Neural crest cell (in vitro differentiated cells): ENCODE measurements at places on chromosomes 2 and 18.

GRCh38 chr2:166239548-166239947 is 111.7 kb upstream of the SCN1A start:
- H3K36me3 ChIP-seq, result no peaks in the 10 kb centered on the region
- H3K27ac ChIP-seq, result no peak overlapping the region
- H3K27me3 ChIP-seq, result no peaks in the 10 kb centered on the region

DNA sequence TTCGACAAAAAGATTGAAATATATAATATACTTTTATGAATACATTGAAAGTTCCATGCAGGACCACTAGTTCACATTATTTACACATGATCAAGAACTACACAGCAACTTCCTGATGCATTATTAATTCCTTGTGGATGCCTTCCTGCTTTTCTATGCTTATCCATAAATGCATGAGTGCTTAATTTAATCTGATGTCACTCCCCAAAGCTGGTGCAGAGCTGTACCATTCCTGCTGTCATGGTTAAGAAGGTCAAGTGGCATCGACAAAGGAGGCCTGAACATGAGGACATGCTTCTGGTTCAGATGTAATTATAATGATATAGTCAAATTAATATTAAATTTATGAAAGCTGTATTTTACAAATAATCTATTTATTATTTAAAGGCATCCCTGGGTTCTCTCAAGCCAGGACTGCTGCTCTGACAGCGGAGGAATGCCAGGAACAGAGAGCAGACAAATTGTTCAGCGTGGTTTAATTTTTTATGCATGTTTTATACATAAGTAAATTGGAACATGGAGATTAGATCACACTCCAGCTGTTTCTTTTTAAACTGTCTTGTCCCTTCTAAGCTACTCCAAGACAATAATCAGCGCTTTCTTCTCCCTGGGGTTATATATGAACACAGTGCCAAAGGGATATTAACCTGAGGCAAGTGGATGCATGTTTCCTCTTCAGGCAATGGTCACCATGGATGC is 307.3 kb upstream of the CNTNAP5 start:
- H3K36me3 ChIP-seq, result no peaks in the 10 kb centered on the region
- no peak for DNase-seq
- no peaks in the 10 kb centered on the region for H3K4me1 ChIP-seq
- no peak overlapping the region for H3K4me3 ChIP-seq
- no peak overlapping the region for H3K27ac ChIP-seq
- no peaks in the 10 kb centered on the region for H3K27me3 ChIP-seq

DNA sequence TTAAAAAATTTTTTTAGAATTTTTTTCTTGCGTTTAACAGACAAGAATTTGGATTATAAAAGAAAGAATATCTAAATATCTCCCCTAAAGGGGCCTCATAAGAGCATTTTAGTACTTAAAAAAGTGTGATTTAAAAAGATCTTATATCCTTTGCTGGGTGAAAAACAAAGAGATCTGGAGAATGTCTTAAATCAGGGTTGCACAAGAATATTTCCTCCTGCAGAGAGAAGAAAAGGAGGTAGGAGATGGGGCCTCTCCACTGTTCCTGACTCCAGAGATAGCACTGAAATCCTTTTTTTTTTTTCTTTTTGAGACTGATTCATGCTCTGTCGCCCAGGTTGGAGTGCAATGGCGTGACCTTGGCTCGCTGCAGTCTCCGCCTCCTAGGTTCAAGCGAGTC is 68.5 kb upstream of the OSR1 start:
- H3K27me3 ChIP-seq, result no peaks in the 10 kb centered on the region
- no peak overlapping the region for H3K27ac ChIP-seq
- H3K4me3 ChIP-seq, result no peak overlapping the region
- H3K4me1 ChIP-seq, result peaks cover 5% of the 10 kb centered on the region
- no peaks in the 10 kb centered on the region for H3K36me3 ChIP-seq

GRCh38 chr2:195732574-195732973 is 75.5 kb downstream of the SLC39A10 start:
- no peak for DNase-seq
- no peak overlapping the region for H3K4me3 ChIP-seq
- H3K4me1 ChIP-seq, result no peaks in the 10 kb centered on the region
- peaks cover 33% of the 10 kb centered on the region for H3K36me3 ChIP-seq
- H3K27ac ChIP-seq, result no peak overlapping the region
- no peaks in the 10 kb centered on the region for H3K27me3 ChIP-seq

DNA sequence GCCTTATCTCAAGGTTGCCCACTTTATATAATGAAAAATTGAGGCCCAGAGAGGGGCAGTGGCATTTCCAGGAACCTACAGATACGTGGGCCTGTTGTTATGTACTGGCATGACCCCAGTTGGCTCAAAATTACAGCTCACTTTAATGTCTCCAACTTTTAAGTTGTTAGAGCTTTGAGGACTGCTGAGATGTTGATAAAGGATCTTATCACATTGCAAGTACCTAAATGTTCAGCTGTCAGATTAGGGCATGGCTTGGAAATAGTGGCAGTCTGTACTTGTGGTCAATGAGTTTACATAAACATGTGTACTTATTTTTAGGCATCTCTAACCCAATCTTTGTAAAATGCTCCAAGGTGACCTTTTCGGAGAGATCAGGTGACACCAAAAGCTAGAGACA is 14.6 kb downstream of the SLC4A5 start:
- no peak overlapping the region for H3K4me3 ChIP-seq
- peaks cover 16% of the 10 kb centered on the region for H3K4me1 ChIP-seq
- DNase-seq, result no peak
- peaks cover 4% of the 10 kb centered on the region for H3K27me3 ChIP-seq
- no peak overlapping the region for H3K27ac ChIP-seq

DNA sequence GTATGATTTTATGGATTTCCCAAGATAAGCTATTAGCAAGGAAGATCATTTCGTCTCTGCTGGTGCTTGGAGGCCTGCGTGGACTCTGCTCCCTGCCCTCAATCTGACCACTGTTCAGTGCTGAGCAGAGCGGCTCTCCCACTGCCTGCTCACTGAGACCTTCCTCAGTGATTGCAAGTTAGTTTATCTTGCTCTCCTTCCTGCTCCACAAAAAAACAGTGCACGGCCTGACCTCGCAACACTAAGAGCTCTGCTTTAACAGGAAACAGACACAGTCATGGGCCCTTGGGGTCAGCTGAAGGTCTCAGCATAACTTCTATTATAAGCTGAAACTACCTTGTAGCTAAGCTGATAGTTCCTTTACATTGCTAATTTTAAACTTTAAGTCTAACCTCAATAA is 53.1 kb downstream of the PRELID3A start:
- H3K36me3 ChIP-seq, result peaks cover 6% of the 10 kb centered on the region
- H3K27ac ChIP-seq, result peak overlapping the region; percentile 24
- DNase-seq, result no peak
- H3K4me3 ChIP-seq, result peak overlapping the region; percentile 1
